ENCODE measurements at places on chromosomes 5 and 9. TPM values are rescaled to one million over a fixed set of nuclear protein-coding genes. Genes with fewer than 3 reads are reported as not detected.
A peak's percentile ranks its signal among the peaks of the same experiment; 100 is the strongest.

DNA sequence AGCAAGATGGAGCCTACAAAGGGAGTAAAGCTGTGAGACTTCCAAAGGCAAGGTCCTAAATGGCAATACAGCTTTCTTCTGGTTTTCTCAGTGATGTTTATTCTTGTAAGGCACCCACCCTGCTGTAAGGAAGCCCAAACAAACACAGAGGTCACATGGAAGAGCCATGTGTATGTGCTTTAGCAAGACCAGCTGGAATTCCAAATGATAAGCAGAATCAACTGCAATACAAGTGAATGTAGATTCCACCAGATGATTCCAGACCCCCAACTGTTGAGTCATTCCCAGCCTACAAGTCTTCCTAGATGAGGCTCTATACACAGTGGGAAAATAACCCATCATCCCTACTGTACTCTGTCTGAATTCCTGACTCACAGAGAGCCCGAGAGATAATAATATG, 122.8 kb downstream of the DEPDC1B start:
- H3K27me3 ChIP-seq = no peaks in the 10 kb centered on the region
- H3K36me3 ChIP-seq = no peaks in the 10 kb centered on the region
- no peaks in the 10 kb centered on the region for H3K4me1 ChIP-seq
- H3K4me3 ChIP-seq = no peak overlapping the region

DNA sequence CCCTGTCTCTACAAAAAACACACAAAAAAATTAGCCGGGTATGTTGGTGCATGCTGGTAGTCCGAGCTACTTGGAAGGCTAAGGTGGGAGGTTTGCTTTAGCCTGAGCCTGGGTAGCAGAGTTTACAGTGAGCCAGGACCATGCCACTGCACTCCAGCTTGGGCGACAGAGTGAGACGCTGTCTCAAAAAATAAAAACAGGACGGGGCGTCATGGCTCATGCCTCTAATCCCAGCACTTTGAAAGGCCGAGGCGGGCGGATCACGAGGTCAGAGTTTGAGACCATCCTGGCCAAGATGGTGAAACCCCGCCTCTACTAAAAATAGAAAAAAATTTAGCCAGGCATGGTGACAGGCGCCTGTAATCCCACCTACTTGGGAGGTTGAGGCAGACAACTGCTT, 40.3 kb downstream of the UBE2D2 start:
- no peaks in the 10 kb centered on the region for H3K36me3 ChIP-seq
- H3K27ac ChIP-seq = no peak overlapping the region
- H3K4me1 ChIP-seq = peaks cover 7% of the 10 kb centered on the region
- H3K4me3 ChIP-seq = no peak overlapping the region
- DNase-seq = peak; percentile 22

The SLCO4C1 gene
- total RNA-seq = 1.7 TPM

The SHOC1 gene
- not detected for total RNA-seq

The OBP2A gene
- not detected for total RNA-seq

Data from Peyer's patch (tissue), 4 donors.